ENCODE measurements at places on chromosomes 6 and 20. TPM values are rescaled to one million over a fixed set of nuclear protein-coding genes. Genes with fewer than 3 reads are reported as not detected.

The ZNF311 gene
- total RNA-seq, result 1.4 TPM

The OR2B6 gene
- not detected for total RNA-seq

DNA sequence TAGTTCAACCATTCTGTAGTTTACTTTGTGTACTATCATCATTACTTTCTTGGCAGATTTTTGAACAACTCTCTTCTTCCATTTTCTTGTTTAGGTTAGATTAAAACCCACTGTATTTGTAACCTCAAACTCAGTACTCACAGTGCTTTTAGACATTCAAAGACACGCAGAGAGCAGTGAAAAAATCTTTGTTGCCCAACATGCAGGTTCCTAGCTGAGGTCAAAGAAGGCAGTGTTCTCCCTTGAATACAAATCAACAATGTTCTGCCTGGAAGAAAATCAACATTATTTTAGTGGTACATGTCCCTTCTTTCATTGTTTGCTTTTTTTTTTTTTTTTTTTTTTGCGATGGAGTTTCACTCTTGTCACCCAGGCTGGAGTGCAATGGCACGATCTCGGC lies 11.2 kb downstream of the CYB5R4 start:
- ATAC-seq, result no peak

DNA sequence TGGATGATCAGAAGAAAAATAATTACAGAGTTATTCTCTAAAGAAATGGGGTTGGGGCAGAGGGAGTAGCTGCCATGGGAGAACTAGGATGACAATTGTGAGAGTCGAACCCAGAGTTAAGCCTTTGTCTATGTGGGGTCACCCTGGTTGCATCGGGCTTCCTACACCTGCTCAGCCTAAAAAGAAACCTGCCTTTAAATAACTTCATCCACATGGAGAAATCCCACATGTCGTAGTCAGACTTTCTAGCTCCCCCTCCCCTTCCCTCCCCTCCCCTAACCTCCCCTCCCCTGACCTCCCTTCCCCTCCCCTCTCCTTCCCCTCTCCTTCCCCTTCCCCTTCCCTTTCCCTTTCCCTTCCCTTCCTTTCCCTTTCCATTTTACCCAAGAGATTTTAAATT lies 14.7 kb downstream of the VIP start:
- ATAC-seq, result no peak

DNA sequence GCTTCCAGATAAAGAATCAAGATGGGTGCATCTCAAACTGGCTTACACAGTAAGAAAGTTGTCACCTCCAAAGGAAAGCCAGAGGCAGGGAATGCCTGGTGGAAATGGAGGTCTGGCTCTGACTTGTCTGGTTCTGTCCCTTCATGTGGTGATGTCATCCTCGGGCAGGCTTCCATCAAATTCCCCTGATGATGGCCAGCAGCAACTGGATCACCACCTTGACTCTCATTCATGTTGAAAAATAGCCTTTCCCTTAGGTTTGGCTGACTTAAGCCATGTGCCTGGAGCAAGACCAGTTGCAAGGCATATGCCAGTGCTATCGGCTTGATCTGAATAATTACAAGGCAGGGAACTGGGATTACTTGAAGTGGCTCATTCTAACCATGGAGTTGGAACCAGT lies 28.8 kb downstream of the IMPG1 start:
- no peak for ATAC-seq
